ENCODE measurements at places on chromosomes 5 and 9. TPM values are rescaled to one million over a fixed set of nuclear protein-coding genes. Genes with fewer than 3 reads are reported as not detected.

The FAM120AOS gene
- 46.7 TPM for total RNA-seq

The PCDHGA5 gene
- 7.3 TPM for total RNA-seq

DNA sequence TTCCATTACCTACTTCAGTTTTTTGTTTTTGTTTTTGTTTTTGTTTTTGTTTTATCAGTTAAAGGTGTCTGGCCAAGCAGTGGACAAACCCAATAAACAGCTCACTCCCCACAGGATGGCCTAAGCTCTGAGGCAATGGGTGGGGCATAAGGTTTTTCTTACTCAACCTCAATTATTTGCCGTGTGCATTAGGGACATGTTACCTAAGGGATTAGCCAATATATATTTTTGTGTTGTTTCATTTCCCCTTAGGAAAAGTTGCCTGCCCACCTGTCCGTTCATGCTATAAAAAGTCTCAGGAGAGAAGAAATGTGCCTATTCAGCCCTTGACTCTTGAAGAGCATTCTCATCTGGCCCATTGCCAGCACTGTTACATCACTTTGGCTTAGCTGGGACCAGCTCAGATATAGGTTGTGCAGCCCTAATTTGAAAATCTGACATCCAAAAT lies 7.3 kb downstream of the SH3RF2 start:
- DNase-seq: peak; percentile 58

DNA sequence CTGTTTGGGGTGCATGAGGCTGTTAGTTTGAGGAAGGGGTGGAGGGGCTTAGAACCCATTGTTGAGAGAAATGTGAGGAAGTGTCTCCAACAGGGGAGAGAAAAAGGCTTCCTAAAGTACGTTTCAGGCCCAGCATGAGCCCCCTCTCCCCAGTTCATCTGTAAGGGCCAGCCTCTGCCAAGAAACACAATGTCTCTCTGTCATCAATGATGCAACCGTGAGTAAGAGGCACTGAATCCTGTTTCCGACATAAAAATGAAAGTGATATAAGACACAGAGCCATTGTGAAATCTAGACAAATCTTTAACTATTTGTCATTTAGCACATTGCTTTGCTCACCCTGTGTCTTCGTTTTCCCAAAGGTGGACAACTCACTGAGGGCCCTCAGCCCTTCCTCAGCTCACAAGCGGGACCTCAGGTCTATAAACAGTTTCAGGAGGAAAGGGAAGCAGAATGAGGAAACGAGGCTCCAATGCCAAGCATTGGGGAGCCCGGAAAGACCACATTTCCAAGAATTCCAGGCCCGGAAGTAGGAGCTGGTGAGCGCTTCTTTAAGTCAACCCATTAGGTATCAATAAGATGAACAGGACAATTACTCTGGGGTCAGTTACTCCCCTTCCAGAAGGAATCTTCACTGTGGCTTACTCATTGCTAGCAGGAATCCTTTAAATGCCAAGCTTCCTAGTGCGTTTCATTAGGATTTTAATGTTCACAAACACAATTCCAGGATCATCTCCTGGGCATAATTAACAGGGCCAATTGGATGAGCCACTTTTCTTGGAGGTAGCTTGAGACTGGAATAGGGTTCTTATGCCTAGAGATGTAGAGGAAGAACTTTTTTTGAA lies 59.0 kb upstream of the KLF4 start:
- peak; percentile 46 for DNase-seq

The PCDHGA8 gene
- 2.6 TPM for total RNA-seq

DNA sequence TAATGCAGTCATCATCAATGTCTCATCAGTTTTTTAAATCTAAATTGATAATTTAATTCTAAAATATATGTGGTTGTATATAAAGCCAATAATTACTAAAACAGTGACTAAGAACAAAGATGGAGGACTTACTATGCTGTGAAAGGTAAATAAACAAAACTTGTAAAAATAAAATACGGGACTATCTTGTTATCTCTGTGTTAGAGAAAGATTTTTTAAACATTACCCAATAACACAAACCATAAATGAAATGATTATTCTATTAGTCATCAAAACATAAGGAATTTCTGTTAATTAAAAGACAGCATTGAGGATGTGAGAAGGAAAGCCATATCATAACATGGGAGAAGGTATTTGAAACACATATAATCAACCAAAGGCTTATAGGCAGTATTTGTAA lies 226.2 kb upstream of the SMC2 start:
- no peak for DNase-seq

DNA sequence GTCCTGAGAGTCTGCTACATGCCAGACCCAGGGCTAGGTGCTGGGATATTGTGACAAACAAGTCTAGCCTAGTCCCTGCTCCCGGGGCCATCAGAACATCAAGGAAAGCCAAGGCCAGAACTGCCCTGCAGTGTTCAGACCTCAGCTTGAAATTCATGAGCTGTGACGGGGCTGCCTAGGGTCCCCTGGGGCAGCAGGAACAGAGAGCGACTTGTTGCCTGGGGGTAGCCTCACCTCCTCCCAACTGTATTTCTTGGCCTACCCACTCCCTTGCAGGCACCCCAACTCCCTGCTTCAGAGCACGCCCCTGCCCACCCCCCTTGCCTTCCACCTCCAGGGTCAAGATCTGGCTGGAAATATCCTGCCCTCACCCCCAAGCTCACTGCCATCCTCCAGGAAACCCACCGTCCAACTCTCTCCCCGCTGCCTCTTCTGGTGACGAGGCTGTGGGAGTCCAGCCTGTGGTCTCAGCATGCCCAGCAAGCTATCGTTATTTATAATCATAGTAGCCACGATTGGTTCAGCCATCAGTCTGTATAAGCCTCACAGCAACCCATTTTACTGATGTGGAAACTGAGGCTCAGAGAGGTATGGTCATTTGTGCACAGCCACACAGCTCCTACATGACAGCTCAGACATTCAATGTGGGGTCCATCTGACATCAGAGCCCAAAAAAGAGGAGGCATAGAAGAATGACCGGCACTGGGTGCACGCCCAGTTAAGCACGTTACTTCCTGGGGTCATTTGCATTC lies 10.7 kb downstream of the DNM1 start:
- no peak for DNase-seq

DNA sequence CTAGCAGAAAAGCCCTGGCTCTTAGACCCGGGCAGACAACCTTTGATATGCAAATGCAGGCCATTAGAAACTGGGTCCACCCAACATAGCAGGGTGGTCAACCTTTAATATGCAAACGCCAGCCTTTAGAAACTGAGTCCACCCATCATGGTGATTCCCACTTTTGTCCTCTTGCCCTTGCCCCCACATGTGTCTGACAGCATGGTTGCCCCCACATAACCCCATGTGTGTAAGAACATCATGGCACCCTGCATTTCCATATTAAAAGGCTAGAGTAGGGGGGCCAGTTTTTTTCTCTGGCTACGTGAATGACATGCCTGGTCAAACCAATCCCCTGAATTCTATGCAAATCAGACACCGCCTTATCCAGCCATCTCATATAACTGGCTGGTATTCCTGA lies 273.2 kb upstream of the PRDM9 start:
- no peak for DNase-seq

DNA sequence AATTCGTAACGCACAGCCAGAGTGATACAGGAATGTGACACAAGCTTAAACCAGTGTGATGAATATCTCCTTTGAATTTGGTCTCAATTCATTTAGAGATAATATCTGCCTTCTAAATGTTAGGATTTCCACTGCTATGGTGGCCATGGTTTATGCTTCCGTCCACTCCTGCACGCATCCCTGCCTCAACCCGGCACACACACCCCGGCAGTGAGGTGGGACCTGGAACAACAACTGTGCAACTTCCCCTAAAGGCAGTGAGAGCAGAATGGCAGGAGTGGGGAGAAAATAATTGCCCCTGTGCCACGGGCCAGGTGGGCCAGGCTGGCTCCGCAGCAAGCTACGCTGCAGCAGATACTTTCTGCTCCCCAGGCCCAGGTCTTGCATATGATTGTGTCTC lies 72.6 kb upstream of the CPEB4 start:
- DNase-seq: peak; percentile 46

DNA sequence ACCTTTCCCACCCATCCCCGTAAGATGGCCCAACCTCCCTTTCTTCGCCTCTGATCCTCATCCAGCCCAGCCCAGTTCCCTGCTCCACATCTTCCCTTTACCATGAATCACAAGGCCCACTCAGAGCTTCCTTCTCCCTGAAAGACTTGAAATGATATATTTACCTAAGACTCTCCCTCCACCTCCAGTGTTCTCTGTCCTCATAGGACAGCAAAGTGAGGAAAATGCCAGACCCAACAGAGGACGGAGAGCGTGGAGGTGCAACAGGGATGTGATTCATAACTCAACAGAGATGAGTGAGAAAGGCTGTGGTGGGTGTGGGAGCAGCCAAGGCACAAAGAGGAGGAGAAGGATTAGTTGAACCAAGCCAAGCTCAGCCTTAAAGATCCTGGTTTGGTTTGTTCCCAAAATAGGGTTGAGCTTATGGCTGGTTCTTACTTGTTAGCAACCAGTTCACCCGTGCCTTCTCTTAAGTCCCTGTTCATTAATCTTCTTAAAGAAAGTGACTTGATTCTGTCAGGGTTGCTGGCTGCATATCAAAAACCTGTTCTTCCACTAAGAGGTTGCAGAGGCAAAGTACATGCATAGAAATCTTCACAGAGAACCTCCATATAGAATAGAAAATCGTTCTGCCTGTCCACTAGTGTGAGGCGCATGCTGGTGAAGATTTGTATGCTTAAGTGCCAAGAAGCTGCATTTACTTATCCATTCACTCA lies 183.2 kb downstream of the ACTL7B start:
- DNase-seq: no peak

DNA sequence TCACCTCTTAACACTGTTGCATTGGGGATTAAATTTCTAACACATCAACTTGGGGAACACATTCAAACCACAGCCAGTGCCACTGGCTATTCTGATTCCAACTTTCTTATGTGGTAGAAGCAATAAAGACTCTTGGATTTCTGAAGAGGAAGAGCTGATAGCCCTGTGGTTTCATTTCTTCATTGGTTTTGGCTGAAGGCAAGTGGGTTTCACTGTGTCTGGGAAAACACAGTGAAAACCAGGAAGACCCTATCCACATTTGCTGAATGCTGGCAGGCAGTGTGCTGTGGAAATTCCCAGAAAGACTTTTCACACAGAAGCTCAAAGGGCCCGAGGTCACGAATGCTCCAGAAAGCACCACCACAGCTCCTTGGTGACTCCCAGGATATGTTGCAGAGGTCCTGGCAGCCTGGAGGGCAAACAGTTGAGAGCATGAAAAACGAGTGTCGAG lies 67.1 kb downstream of the DAPK1 start:
- no peak for DNase-seq

The CNTFR gene
- 0.69 TPM for total RNA-seq
